ENCODE measurements at places on chromosomes 6 and 20.

- peak; percentile 83 for DNase-seq
Measured at GRCh38 chr6:25263657-25264056, 15.5 kb upstream of the CARMIL1 start.

GRCh38 chr6:68741501-68742386, 106.7 kb downstream of the ADGRB3 start:
- no peak for DNase-seq

GRCh38 chr6:160427312-160428068, 79.3 kb downstream of the SLC22A3 start:
- DNase-seq: peak; percentile 5

DNA sequence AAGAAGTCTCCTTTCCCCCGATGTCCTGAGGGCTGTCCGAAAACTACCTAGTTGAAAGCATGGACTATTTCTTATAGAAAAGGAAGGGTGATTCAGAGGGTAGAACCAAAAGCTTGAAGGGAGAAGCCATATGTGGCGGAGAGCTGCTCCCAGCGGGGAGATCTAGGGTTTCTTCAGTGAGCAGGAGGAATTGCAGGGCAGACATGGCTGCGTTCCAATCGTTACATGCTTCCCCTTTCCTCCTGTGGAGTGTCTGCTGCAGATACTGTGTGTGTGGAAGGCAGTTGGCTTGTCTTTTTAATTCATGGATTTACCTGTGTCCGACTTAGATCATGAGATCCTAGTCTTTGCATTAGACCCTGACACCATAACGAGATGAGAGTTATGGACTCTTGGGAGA, 799.5 kb downstream of the QKI start:
- DNase-seq: no peak

DNA sequence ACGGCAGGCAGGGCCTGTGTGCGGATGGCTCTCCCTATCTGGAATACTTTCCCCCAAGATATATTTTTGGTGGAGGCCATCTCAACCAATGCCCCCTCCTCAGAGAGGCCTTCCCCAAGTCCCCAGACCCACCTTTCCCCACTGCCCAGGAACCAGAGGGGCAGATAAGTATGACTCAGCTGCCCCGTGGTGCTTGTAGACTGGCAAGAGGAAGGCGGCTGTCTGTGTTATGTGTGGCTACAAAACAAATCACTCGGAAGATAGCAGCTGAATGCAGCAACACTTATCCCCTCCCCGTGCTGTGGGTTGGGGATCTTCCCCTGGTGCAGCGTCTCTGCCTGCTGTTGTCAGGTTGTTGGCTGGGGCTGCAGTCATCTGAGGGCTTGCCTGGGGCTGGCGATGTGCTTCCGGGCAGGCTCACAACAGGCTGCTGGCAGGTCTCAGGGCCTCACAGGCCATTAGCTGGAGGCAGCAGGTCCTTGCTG, 7.1 kb downstream of the NPEPL1 start:
- no peak for DNase-seq

DNA sequence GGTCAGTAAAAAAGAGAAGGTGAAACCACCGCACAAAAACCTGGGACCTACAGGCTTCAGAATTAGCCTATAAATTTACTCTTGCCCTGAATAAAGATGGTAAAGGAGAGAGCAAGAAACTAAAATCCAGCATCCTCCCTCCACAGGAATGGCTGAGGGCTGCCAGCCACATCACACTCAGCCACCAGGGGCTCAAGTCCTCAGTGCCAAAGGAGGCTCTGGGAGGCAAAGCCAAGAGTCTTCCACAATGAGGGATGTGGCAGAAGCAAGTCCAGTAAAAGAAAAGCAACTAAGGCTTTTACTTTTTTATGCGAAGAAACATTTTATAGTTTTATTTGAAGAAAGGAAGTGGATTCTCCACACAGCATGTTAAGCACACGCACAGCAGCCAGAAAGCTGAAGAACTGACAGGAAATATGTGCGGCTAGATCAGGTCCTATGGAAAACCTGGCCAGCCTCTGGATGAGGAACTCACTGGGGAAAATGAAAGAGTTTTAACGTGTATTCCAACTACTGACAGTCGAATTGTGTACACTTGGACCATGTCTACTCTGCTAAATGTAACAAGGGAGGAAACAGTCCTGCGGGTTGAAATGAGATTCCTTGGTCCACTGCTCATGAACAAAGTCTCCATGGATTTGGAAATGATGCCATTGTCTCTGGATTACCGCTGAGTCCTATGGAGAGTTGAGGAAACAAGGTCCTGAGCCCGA, 219.4 kb upstream of the SSTR4 start:
- no peak for DNase-seq

DNA sequence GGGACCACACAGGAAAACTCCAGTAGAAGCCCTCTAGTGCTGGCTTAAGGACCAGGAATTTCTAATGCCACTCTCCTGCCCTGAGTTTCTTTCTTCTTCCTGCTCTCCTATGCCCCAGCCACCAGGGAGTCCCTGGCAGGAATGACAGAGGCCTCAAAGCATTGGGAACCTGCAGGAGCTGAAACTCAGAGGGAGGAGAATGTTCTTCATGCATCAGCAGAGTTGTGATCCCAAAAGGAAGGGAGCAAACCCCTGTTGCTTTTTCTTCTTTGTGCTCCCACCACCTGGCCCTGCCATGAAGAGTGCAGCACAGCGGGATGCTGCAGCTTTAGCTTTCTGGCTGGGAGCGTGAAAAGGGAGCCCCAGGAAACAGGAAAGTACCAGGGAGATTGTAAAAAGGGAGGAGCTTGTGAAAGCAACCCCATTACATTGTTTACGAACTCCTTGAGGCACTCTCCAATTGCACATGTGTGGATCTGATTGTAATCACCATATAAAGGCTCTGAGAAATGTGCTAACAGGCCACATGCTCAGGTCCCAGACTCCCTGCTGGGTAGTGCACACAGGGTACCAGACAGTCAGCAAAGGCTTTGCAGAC, 34.7 kb upstream of the FKBP1A start:
- DNase-seq: peak; percentile 30

- peak; percentile 56 for DNase-seq
Measured at GRCh38 chr6:144411531-144412165, 126.5 kb downstream of the UTRN start.

- DNase-seq: no peak
Measured at GRCh38 chr20:42093542-42094440, 475.6 kb upstream of the CHD6 start.

GRCh38 chr6:10248378-10248843, 166.5 kb downstream of the TFAP2A start:
- peak; percentile 71 for DNase-seq

GRCh38 chr6:82910395-82910794, 155.2 kb downstream of the UBE3D start:
- no peak for DNase-seq

DNA sequence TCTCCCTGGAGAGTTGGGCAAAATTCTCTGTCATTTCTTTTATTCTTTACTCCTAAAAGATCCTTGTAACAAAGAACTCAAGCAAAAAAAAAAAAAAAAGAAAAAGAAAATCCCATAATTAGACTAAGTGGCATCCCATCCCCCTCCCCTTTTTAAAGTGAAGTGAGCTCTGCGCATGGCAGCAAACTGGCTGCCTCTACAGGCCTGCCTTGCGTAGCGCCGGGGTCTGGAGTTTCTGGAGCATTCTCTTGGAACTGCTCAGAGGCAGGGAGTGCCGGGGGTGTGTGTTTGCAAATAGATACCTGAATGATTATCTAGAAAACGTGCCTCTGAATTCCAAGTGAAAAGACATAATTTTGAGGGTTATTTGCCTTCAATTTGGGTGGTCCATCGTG, 48.1 kb downstream of the FOXC1 start:
- no peak for DNase-seq

GRCh38 chr20:37756234-37756633, 62.4 kb downstream of the CTNNBL1 start:
- no peak for DNase-seq

- DNase-seq: no peak
Measured at GRCh38 chr20:38962928-38963401, 821 bp downstream of the DHX35 start.

GRCh38 chr20:49989234-49990065, 6.7 kb downstream of the SNAI1 start:
- DNase-seq: no peak

DNA sequence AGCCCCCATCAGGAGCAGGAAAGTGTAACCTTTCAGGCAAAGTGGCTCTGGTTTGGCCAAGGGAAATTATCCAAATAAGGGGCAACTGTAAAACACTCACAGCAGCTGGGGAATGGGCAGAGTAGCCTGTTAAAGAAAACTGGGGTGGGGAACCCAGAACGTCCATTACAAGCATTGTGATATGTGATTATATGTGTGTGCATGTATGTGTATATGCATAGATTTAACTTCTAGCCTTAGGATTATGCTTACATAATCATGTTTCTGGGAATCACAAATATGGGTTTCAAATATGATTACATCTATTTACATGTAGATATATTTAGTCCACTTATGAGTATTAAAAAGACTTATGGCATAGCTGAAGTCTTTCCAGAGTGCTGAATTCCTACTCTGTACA, 278.1 kb upstream of the JAG1 start:
- no peak for DNase-seq

GRCh38 chr20:44092551-44093248, 94.3 kb downstream of the JPH2 start:
- peak; percentile 82 for DNase-seq

DNA sequence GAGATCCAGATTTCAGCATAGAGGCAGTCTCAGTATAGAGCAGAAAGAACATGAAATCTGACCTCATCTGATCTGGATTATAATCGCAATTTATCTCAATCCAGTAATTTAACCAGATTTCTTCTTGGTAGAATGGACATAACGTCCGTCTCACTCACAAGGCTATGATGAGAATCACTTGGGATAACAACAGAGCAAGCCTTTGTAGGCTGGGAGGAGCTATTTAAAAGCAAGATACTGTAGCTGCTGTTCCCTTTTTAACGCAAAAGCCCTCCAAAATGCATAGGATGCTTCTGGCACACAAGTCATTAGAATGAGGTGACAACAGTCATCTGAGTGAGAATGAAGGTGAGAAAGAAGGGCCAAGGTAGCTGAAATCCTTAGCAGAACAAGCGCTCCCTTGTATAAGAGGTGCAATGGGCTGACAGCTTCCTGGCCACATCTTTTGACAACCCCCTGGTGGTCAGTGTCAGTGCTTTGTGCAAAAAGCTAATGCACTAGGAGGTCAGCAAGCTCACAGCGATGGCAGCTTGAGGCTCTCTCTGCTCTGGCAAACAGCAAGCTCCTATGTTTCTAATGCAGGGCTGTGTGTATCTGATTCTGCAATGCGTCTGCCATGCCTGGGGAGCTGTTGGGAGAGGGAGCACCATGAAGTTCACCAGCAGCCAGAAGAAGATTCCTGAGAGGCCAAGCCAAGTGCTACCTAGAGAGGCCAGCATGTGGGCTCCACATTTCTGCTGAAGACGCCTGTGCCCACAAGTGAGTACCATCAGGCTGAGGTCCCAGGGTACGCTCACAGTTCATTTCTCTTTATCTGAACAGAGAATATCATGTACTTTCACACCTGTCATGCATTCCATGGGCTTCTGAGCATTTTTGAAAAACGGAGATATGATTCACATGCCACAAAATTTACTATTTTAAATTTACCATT, 16.2 kb downstream of the METTL24 start:
- DNase-seq: peak; percentile 34

- DNase-seq: peak; percentile 57
Measured at GRCh38 chr6:72746276-72746675, 124.4 kb downstream of the KCNQ5 start.

GRCh38 chr6:156593893-156594292, 183.3 kb upstream of the ARID1B start:
- DNase-seq: no peak

GRCh38 chr6:20167601-20168000, 44.7 kb downstream of the MBOAT1 start:
- no peak for DNase-seq

DNA sequence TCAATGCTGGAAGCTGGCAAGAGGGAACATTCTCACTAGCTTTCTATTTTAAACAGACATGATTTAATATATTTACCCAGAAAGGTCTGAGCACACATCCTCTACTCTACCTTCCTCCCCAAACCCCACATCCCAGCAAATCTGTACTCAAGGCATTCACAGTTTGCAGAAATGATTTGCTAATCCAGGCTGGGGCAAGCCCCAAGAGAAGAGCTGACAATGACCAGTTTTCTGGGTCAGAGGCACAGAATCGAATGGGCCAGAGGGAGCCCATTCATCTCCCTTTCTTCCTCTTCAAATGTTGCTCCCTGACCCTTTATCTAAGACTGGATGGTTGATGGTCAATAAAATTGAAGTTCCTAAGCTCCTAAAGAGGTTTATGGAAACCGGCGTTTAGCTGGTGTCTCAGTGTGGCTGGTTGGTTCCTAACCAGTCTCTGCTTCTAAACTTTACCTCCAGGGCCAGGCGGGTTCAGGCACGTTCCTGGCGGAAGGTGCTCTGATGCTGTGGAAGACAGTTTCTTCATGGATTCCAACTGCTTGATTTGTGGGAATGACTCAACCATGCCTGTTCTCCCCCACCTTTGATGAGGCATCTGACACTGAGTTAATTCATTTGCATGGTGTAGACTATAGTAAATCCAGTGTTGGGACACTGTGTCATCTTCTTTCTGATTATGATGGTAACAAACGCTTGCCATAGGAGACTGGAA, 96.4 kb upstream of the IYD start:
- DNase-seq: no peak

DNA sequence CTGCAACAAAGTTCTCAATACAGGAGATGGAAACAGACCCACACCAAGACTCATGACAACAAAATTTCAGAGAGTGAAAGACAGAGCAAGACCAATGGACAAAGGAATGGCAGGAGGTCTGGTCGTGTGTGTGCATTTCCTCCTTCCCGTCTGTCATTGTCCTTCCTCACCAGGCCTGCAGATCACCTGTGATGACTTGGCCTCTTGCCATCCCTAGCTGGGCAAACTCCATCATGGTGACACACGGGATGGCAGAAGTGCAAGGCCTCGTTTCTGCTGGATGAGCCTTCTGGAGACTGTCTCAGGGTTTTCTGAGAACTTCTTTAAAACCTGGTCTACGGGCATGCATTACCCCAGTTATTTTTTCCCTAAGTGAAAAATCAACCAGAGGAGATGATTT, 49.2 kb downstream of the RPP21 start:
- DNase-seq: peak; percentile 11

DNA sequence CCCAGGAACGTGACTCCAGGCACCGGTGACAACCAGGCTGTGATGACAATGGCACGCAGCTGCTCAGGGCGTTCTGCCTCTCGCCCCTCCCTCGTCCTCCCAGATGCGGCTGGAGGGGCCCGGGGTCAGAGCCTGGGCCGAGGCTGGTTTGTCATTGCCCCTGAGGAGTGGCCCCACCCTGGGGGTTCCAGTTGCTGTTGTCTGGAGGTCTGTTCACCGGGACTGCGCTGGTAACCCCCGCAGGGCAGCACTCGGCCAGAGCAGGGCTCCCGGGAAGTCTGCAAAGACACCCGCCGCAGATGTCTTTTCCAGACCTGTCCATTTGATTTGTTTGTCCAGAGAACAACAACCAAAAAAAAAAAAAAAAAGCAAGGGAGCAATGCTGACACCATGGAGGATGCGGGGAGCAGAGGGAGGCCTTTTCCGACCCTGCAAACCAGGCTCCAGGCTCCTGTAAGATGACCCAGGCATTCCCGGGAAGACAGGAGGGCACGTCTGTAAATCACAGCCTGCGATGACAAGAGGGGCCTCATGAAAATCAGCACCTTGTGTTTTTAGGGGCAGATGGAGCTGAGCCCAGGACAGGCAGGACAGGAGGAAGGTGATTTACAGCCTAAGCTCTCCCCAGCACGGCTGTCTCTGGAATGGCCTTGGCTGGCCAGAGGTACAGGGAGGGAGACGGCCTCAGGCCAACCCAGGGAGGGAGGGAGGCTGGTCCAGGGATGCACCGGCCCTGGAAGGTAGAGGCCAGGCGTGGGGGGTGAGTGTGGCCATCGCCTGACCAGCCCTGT, 189.3 kb downstream of the ERMARD start:
- no peak for DNase-seq

- no peak for DNase-seq
Measured at GRCh38 chr20:56458206-56458821, 10.1 kb upstream of the RTF2 start.
